ENCODE measurements at places on chromosomes 3 and 15.
A peak's percentile ranks its signal among the peaks of the same experiment; 100 is the strongest.

DNA sequence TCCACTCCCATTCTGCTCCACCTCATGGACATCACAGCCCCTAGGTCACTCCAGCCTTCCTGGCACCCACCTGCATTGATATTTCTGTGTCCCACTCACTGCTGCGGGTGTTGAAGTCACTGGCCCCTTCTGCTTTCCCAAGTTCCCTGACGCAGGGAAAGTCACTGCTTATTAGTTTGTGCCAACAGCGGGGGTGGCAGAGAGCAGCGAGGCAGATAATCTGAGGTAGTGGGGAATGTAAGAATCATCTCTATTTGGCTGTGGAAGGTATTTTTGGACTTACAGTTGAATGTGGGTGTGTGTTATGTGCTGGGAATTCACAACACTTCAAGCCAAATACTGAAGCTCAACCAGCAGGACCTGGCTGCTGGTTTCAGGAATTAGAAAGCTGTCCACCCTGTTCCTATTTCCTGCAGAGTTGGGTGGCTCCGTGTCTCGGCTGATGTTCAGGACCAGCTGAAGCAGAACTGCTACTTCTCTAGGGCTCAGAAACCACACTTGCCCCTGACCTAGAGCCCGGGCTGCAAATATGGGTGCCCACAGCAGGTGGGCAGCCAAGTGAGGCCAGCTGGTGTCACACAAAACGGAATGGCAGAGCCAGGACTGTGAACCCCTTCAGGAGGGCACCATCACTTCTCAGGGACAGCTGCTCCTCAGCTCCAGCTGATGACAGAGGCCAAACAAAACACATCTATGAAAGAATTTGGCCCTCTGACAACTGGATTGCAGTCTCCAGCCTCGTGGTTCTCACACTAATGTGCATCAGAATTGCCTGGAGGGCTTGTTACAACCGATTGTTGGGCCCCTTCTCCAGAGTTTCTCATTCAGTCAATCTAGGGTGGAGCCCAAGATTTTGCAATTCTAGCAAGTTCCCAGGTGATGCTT, 57.7 kb downstream of the SEMA5B start:
- DNase-seq, result no peak

DNA sequence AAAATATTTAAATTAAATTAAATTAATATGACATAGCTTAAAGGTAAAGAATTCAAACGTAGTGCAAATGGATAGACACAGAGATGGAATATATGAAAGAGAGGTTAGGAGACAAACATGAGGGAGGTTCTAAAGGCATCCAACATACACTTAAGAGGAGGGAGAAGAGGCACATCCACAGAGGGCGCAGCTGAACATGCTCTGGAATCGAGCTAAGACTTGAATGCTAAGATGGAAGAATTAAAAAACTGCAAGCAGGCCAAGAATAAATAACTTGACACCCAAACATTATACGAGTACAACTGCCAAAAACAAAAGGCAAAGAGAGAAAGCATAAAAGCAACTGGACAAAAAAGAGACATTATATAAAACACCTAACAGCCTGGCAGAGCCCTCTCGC, 9.1 kb upstream of the PRR20G start:
- DNase-seq, result no peak

DNA sequence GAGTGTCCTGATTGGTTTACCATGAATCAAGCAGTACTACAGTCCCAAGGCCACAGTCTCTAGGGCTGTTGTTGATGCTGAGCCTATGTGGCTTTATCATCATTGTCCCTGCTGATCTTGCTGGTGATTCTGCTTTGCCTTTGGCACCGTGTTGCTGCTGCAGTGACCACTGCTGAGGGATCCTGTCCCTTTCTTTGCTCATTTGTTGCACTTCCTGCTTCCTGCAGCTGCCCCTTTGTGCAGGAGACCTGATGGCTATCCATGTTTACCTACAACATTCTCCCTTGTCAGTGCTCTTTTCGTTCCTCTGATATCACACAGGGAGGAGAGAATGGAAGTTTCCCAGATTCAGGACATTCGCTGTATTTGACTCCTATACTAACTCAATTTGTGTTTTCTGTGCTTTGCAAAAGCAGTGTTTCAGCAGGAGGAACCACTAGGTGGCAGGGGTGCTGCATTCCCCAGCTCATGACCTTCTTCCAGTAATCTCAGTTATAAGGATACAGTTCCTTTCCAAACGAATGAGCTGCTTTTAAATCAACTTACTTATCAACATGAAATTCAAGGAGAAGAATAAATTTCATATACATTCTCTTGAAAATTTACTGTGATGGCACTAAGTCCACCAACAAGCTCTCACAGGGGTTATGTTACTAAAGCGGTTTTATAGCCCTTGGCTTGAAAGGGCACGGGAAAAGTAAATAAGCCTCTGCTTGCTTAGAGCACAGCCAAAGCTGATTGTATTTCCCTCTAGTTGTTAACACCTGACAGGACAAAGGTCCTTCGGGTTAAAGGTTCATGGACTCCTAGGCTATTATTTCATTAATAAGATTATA, 9.7 kb upstream of the THUMPD3 start:
- peak; percentile 70 for DNase-seq

- no peak for DNase-seq
These were observed 98.0 kb upstream of the TLE3 start for GRCh38 chr15:70195587-70196305.

GRCh38 chr3:187264021-187264420, 27.5 kb downstream of the MASP1 start:
- no peak for DNase-seq

DNA sequence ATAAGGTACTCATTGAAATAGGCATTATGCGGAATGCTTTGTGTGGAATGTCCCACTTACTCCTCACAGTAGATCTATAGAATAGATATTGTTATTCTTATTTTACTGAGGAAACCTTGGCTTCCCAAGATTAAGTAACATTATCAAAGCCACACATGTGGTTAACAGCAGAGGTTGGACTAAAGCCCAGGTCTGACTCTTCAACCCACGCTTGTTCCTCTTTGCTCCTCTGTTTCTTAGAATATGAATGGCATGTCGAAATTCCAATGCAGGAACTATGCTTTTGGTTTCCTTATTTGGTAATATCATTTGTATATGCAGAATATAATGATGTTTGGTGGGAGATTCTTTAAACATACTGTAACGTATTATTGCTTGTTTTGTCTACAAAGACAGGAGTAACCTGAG, 818.8 kb upstream of the LMCD1 start:
- DNase-seq, result no peak

GRCh38 chr15:63983061-63983711, 63.1 kb downstream of the DAPK2 start:
- no peak for DNase-seq

GRCh38 chr3:197989651-197990050, 29.6 kb downstream of the LMLN start:
- DNase-seq, result no peak

DNA sequence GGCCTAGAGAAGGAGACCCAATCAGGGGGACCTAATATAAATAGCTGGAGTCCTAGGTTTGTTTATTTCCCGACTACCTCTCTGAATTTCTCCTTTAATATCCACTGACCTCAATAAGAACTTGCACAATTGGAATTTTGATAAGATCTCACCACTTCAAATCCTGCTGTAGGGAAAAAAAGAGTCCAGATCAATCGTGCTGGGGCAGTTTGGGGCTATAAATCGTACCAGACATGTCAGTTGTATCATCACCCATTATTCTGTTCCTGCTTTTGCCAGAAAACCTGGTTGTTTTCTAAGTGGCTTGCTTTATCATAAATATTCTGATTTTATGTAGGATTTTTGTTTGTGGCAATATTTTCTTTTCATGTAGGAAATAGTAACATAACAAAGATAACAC, 281.3 kb downstream of the DIPK2A start:
- DNase-seq, result no peak

DNA sequence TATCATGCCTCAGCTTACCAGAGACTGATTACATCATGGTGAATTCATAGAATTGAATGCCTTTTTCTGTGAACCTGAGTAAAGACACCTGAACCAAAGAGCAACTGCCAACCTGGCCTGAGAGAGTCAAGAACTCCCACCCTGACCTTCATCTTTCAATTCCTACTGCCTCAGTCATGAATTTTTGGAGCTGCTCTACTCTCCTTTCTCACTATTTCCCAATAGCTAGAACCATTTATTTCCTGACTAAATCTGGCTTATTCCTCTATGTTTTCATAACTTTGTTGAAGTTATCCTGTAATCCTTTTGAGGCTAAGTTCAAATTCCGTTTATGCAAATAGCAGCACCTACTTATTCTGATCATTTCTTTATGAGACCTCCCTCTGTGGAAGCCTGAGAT, 712.4 kb upstream of the UBE2E2 start:
- DNase-seq, result no peak

GRCh38 chr3:186551387-186551786, 7.2 kb upstream of the CRYGS start:
- DNase-seq, result no peak

DNA sequence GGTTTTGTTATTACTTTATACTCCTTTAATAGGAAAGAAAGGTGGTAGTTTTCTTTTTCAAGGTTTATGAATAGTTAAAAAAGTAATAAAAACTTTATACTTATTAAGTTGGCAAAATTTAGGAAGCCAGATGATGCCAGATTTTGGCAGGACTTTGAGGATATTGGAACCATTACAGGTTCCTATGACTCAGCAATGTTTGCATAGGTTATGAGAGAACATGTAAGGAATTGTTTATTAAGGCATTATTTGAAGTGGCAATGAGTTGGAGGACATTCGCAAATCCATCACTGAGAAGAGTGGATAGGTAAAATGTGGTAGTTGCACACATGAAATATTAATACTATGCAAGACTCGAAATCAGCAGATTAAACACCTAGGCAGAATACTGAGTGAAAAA, 29.9 kb downstream of the CDAN1 start:
- DNase-seq, result no peak

DNA sequence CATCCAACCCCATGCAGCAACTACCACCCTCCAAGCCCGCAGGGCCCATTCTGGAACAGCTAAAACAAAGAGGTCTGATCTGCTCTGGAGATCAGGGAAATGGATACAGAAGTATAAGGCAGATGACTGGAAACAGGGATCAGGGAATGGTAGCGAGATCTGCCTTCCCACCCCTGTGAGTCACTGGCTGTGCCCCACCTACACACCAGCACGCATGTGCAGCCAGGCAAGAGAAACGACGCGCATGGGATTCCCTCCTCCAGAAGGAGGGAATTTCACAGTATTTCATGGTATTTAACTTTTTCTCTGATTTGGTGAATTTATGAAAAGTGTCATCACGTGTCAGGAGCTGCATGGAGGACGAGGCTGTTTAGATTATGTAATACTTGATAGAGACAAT, 116.7 kb downstream of the ARRDC4 start:
- no peak for DNase-seq

DNA sequence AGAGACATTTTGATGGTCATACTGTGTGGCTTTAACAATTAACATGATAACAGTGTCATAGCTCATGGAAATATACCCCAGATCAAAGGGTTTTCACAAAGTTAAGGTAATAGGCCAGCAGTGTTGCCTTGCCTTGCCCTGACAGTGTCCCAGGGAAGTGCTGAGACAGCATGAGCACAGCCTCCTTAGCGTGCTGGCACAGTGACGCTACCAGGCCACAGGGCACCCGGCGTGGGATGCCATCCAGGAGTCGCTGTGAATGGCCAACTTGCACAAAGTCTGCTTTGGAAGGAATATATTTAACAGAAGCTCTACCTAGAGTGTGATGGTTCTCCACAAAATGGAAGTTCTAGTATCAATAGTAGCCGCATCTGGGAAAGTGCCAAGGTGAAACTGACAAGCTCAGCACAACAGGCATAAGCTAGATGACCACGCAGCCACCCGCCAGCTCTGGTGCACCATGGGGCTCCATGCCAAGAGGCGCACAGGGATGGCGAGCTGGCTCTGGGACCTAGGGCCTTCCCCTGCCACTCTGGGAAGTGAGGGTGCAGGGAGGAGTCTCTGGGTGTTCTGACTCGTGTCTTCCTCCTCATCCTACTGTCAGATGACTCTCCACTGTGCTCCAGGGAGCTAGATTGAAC, 86.2 kb downstream of the GABRB3 start:
- DNase-seq, result no peak

DNA sequence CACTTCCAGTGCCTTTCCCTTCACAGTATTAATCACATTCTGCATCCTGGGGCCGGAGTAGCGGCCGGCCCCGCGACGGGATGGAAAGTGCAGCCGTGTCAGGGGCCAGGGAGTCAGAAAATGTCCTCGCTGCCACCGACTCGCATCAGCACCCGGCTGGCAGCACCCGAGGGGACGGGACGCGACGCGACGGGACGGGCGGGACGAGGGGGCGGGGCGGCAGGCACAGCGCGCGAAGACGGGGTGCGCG, 353 bp downstream of the ATG3 start:
- DNase-seq, result no peak

DNA sequence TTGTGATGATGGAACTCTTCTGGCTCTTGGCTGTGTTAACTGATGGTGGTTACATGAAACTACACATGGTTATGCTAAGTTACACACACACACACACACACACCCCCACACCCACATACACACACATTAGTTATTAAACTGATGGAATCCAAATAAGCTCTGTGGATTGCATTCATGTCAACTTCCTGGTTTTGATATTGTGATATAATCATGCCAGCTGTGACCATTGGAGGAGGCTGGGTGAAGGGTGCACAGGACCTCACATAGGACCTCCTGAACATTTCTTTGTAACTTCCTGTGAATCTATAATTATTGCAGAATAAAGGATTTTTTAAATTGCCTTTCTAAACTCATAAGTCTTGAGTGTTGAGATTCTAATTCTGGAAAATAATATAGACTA, 58.9 kb upstream of the LIMD1 start:
- DNase-seq, result no peak

GRCh38 chr3:11452312-11452711, 180.1 kb downstream of the ATG7 start:
- DNase-seq, result no peak

DNA sequence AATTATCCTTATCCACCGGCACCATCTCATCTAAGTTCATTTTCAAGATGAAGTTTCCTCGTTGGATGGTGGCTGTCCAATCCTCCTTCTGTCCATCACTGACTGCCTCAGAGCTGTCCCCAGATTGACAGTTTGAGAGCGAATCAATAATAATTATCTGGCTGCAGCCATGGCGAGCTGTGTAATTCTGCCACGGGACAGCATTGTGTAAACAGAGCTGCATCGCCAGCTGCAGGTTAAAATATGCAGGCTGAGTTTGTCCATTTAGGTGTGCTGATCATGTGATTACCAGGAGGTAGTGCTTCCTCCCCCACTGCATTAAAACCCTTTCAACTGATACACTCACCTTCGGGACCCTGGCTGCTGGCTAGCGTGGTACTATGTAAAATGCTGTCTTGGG, 461.9 kb upstream of the ONECUT1 start:
- no peak for DNase-seq

DNA sequence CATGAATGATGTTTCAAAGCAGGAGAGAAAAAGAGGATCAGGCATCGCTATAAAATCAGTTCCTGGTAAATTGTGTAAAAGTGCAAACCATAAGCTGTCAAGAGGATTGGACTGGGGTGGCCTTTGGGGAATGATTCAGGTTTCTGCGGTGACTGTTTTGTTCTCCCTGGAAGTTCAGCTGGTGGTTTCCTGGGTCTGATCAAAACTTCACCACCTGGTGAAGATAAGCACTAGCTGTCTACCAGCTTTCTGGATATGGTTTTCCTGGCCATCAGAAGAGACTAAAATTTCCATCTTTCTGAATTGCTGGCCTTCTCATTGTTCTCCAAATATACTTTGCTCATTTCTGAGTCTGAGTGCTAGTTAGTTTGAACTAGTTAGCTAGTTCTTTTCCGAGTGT, 2.7 kb upstream of the NANOGP8 start:
- no peak for DNase-seq

Measured in activated CD4-positive, alpha-beta memory T cell treated with anti-CD3 and anti-CD28 coated beads for 36 hours (primary cell).